ENCODE measurements at places on chromosomes 1 and 21.
A peak's percentile ranks its signal among the peaks of the same experiment; 100 is the strongest.

DNA sequence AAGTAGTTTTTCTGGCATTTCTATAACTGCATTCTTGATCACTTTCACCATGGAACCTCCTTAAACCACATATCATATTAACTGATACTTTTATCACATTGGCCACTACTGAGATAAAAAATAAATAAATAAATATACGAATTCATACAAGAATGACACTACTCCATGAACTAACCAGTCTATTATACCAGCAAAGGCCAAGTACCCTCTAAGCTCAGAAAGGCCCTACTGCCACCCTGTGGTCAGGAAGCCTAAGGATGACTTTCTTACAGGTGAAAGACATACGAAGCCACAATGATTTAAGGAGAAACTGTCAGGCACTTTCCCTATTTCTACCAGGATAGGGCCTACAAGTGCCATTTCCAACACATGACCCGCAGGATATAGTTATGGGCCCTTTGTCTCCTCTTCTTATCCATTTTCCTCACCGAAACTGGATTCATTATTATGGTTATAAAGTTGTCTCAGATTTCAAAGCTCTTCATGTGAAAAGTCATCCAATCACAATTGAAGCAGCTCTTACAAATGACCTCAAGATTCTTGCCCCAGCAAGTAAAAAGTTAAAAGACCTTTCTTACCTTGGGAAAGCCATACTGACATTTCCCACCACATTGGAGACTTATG is 23.9 kb downstream of the DNAJC8 start:
- DNase-seq: peak; percentile 55

GRCh38 chr1:24846671-24847070 is 83.4 kb downstream of the RUNX3 start:
- no peak for DNase-seq

- DNase-seq: peak; percentile 73
Observed at GRCh38 chr1:42952303-42953001, 6.2 kb downstream of the SLC2A1 start.

GRCh38 chr1:101284021-101284420 is 47.2 kb downstream of the S1PR1 start:
- no peak for DNase-seq

- no peak for DNase-seq
Observed at GRCh38 chr1:204045430-204045829, 27.5 kb upstream of the SOX13 start.

DNA sequence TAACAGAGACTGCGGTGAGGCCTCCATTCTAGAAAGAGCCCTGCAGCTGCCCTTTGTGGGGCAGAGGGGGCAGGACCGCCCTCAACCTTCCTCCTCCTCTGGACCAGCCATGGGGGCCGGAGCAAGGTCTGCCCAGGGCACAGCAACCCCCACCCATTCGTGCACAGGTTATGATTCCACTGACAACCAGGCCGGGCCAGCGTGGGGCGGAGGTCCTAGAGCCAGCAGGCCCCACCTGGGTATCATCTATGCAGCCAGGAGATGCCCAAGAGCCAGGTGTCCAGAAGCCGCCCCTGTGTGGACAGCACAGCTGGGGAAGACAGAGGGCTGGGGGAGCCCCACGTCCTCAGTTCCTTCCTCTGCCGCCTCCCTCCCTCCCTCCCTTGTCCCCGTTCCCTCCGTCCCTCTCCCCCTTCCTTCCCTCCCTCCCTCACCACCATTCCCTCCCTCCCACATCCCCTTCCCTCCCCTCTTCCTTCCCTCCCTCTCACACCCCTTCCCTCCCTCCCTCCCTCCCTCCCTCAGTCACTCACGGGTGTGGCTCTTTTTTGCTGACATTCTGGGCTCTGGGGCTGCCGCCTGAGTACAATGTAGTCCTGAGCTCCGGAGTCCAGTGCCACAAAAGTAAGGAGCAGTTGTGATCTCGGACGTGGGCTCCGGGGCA is 12.3 kb downstream of the RNF223 start:
- no peak for DNase-seq

GRCh38 chr21:46128106-46128932 is 27.1 kb downstream of the FTCD start:
- no peak for DNase-seq

DNA sequence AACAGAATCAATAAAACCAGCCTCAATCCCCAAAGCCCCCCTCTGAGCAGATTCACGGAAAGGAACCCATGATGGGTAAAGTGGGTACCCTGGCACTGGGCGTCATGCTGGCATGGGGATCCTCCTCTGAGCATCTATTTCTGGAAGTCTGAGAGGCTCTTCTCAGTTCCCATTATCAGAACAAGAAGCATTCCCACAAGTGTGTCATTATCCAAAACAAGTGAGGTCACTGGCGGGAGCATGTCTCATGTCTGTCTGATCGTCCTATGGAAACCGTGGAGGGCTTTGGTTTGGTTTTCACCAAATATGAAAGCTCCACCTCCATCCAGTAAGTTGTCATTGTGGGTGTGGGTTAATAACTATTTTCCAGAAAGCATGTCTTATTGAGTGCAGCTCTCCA is 70.7 kb downstream of the PGM1 start:
- DNase-seq: no peak

- DNase-seq: no peak
Observed at GRCh38 chr1:116704278-116704677, 36.7 kb upstream of the IGSF3 start.

DNA sequence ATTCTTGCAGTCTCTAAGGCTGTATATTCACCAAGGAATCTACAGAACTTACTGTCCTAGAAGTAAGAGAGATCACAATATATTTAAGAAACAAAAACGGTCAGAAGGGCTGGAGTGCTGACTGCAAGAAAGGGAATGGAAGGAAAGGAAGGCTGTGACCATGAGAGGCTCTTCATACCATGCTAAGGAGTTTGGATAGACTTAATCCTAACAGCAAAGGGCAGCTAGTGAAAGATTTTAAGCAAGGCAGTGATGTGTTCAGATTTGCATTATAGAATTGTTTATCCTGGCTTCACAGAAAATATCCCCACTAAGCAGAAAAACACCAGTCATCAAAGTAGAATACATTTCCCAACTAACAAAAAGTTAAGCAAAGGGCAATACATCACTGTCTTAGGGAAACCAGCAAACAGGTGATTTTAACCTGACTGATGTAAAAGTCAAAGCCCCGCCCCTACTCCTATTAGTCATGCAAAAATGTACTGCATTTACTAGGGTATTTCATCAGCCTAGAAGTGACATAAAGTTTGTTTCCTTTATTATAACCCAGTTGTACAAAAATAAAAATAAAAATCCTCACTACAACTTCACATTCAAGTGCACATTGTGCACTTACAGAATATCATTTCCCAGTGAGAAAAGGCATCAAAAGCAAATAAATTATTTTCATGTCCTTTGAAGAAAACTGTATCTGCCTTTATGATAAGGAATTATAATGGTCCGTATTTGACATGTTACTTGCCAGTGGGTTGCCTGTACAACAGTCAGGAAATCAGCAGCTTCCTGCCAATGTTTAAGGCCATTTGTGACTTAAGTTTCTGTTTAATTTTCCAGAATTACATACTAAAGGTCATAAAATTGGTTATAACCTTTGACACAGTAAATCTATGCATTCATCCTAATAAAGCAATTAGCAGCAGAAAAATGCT is 17.2 kb downstream of the JAK1 start:
- no peak for DNase-seq

GRCh38 chr1:71986160-71986559 is 296.2 kb downstream of the NEGR1 start:
- DNase-seq: no peak

DNA sequence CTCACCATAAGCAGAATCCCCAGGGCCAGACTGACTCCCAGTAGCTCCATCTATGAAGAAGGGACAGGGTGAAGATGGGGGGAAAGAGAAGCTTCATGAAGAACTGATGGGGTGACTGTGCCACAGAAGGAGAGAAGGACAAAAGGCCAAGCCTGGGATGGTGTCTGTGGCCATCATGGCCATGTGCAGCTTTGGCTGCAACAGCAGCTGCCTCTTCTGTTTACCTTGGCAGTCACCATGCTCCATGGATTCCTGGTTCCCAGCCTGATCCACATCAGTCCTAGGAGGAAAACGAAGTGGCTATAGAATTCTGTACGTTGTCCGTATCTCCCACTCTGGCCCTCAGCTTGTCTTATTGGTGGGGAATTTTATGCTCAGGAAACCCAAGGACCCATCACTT is 12.0 kb downstream of the SEMA6C start:
- no peak for DNase-seq

DNA sequence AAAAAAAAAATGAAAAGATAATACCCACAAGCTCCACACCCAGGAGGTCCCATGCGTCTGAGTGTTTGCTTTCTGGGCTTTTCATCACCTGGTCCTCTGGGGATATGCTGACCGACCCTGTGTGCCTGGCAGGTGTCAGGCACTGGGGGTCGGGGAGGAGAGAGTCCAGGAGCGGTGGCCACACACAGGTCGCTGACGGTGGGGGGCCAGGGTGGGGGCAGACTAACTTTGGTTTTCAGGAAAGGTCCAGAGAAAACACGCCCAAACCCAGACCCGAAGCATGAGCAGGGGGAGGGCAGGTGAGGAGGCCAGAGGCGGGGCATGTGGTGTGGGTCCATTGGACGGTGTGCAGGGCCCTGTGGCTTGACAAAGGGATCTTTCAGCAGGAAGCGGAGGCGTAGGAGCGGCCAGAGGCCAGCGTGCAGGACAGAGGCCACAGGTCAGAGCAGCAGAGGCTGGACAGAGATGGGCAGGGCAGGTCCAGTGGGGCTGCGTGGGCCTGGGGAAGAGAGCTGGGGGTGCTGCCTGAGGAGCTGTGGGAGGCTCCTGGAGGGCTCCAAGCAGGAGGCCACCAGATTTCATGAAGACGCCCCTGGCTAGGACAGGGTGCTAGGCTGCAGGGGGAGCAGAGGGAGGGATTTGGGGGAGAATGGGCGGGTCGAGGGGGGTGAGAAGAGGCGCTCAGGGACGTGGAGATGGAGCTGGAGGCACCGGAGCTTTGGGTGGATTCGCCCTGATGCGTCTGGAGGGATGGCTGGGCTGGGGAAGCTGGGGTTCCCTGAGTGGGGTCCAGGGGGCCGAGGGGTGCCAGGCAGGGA is 15.8 kb downstream of the RNF223 start:
- no peak for DNase-seq

DNA sequence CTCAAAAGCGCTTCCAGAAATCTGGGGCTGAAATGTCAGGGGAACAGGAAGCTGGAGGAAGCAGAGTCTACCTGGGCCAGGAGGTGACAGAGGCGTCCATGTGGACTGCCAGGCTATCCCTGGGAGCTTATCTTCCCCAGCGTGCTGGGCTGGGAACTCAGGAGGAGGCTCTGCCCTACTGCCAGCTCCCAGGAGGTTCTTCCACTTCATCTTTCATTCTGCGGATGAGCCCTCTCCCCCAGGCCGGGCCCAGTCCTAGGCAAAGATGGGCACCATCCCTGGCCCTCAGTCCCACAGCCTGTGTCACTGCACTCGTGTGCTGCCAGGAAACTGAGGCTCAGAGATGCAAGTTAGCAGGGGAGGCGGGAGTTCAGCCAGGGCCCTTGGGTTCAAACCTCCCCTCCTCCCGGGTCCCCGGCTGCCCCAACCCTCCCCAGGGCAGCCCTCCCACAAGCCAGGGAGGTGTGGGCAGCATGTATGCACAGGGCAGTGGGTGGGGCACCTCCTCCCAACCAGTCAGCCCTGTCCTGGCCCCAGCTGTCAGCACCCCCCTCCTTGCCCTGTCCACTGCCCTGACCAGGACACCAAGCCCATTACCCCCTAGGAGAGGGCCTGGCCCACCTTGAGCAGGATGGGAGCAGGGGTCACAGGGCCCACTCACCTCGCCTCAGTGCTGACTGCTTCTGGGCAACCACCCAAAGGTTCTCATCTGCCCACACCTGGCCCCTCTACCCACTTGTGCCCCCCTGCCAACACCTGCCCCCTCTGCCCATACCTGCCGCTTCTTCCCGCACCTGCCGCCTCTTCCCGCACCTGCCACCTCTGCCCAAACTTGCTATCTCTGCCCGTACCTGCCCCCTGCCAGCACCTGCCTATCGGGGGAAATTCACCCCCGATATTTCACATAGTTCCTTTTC is 226.0 kb downstream of the NPHP4 start:
- DNase-seq: no peak

- DNase-seq: no peak
Observed at GRCh38 chr1:67135354-67135753, 584 bp upstream of the C1orf141 start.

DNA sequence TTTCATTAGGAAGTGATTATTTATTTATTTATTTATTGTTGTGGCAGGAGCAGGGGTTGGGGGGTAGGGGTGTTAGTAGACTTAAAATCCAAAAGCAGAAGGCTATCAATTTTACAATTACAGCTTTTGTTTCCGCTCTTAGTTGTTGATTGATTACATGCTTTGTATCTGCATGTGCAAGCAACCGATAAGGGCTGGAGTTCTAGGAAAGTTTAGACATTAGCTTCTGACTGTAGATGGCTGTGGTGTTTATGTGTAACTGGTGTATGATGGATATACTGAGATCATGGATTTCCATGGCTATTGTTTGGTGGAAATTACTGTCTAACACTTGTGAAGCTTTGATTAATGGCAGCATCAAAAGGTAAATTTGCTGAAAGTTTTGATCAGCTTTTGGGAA is 2.8 kb downstream of the ST6GALNAC5 start:
- DNase-seq: no peak

- no peak for DNase-seq
Observed at GRCh38 chr21:17371450-17371849, 141.4 kb upstream of the CXADR start.

- DNase-seq: no peak
Observed at GRCh38 chr1:187067160-187067559, 238.4 kb downstream of the PLA2G4A start.

DNA sequence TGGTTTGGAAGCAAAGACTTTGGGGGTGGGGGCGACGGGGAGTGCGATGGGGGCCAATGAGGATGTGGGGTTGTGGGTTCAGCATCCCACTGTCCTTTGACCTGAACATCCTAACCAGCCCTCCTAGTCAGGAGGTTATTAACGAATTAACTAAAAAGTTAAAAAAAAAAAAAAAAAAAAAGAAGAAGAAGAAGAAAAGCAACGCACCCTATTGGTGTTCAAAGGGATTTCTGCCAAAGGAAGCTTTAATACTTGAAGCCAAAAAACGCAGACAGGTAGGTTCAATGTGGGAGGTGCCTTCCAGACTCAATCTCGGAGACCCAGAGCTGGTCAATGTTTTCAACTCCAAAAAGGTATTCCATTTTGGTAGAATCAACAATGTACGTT is 2.2 kb downstream of the CLIC6 start:
- DNase-seq: no peak

DNA sequence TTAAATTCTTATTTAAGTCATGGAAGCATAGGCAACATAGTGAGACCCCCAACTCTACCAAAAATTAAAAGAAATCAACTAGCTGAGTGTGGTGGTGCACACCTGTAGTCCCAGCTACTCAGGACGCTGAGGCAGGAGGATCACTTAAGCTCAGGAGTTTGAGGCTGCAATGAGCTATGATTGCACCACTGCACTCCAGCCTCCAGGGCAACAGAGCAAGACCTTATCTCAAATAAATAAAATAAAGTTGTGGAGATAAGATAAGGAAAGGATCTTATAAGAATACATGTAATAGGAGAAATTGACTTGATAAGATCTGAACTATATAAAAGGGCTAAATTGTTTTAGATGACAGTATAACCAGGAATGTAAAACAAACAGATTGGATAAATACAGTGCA is 2.3 kb upstream of the BATF3 start:
- no peak for DNase-seq

- no peak for DNase-seq
Observed at GRCh38 chr1:64471218-64472039, 1.5 kb downstream of the CACHD1 start.

GRCh38 chr21:42107881-42108553 is 36.9 kb downstream of the UMODL1 start:
- peak; percentile 71 for DNase-seq

Data from memory B cell (primary cell).